Stimulated activated CD8-positive, alpha-beta memory T cell treated with anti-CD3 and anti-CD28 coated beads, Interleukin-4, amount 100 ng/mL, for 4 hours (primary cell): ENCODE measurements at places on chromosomes 4 and X.

GRCh38 chrX:46601283-46601682 is 27.7 kb downstream of the CHST7 start:
- DNase-seq, result no peak

DNA sequence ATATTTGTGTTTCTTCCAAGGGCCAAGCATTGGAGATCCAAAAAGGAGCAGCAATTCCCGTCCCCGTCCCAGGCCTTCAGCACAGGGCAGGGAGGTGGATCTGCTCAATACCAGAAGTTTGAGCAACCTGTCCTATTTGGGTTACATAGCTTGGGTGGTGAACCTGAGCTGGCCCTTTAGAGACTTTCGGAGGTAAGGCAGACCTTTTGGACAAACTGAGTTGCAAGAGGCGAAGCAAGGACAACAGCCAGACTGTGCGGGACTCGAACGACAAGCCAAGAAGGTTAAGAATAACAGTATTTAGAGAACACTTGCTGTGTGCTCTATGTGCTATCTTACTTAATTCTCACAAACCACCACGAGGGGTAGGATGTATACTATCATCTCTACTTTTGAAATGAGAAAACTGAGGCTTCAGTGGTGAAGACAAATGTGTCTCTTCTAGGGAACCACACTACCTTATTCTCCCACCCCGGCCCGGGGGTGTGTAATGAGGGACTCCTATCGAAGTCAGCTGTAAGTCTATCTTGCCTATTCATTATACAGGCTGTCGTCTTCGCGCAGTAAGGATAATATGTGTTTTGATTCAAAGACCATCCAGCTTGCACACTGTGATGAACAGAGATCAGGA is 1.3 kb downstream of the NOP14 start:
- DNase-seq, result no peak

DNA sequence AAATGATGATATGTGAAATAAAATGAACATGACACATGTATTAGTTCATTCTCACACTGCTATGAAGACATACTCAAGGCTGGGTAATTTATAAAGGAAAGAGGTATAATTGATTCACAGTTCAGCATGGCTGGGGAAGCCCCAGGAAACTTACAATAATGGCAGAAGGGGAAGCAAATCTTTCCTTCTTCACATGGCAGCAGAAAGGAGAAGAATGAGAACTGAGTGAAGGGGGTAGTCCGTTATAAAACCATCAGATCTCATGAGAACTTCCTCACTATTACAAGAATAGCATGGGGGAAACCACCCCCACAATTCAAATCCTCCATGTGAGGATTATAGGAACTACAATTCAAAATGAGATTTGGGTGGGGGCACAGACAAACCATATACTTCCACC is 243.9 kb upstream of the GYPA start:
- DNase-seq, result no peak

DNA sequence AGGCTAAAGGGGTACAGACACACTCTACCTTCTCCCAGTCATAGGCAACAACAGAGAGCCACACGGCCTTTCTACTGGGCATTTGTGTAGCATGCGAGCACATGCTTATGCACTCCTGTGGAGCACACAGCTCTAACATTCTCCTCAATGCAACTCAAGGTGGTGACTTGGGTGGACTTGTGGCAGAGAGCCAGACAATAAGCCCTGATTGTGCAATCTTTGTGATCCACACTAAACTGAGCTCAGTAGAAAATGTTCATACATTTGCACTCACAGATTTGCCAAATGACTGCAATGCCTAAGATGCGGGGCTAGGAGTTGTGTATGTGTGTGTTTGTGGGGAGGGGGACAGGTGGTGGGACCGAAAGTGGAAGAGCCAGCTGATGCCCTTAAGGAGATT is 31.4 kb upstream of the SETD7 start:
- no peak for DNase-seq

DNA sequence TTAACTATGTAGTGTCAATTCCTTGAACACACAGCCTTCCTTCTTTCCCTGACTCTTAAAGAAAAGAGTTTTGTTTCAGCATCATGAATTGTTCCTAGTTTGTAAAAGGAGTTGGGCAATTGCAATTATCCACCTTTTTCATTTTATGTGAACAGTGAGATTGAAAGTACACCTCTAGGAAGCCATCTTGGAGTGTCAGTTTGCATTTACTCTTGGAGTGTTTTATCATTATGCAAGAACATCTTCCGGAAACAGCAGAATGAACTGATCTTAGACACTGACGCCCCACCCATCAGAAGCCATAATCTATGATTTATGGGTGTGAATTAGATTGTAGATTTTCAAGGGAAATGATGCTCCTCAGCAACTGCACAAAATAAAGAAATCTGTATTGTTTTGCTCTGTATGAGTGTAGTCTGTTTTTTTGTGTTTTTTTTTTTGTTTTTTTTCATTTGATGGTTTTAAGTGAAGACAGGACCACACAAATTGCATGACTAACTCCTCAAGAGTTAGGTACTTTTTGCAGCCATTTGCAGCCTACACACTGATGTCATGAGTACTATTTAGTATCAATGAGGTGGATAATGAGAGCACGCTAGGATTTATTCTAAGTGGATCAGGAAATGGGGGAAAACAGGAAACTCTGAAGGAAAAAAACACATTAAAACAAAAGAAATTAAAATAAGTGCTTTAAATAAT is 19.5 kb upstream of the FGF2 start:
- no peak for DNase-seq

GRCh38 chrX:40460926-40461325 is 119.8 kb upstream of the ATP6AP2 start:
- DNase-seq, result no peak

DNA sequence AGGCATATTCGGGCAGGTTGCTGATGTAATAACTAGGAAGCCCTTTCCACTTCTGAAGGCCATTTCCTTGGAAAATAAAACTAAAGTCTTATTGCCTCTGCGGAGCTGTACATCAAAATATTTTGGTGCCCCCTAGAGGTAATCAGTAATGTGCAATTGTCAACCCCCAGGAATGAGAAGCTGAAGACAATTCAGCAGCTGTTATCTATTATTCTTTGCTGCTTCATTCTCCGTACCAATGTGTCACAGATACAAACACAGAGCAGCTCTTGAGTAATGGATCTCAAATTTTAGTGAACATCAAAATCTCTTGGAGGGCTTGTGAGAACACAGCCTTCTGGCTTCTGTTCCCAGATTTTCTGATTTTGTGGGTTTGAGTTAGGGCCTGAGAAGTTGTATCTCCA is 3.5 kb upstream of the SLIT2 start:
- no peak for DNase-seq

GRCh38 chr4:111464251-111465045 is 680.8 kb upstream of the FAM241A start:
- no peak for DNase-seq

GRCh38 chr4:93764639-93765246 is 63.8 kb upstream of the ATOH1 start:
- DNase-seq, result no peak

DNA sequence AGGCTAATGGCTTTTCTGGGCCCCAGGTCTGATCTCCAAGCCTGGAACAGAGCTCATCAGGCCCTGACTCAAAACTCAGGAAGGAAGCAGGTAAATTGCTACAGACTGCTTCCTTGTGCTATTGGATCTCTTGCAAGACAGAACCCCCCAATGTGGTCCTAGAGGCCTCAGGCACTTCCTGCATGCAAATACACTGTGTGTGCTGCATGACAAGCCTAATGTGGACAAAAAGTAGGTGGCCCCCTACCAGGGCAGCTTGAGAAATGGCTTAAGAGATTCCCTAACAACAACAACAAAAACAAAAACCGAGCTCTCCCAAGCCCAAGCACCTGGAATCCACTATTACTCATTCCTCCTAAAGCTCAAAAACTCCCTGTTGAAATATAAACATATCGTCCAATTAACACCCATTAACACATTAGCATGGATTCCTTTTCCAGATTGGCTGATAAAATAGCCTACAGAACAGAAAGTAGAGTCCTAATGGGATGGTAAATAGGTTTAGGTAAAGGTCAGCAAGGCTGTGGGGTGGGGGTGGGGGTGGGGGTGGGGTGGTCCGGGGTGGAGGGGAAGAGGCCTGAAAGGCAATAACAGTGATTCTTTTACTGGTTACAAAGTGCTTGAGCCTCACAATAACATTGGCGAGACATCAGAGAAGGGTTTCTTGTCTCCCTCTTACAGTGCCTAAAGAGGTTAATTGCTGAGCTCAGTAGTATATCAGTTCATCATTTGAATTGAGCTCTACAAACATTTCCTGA is 24.1 kb upstream of the FGF16 start:
- no peak for DNase-seq

GRCh38 chrX:1400049-1400448 is 8.1 kb upstream of the SLC25A6 start:
- no peak for DNase-seq

- no peak for DNase-seq
Measured at GRCh38 chr4:136748773-136749172, 783.5 kb downstream of the PCDH18 start.

GRCh38 chr4:114783215-114783595 is 184.6 kb downstream of the UGT8 start:
- DNase-seq, result no peak

- DNase-seq, result no peak
Measured at GRCh38 chr4:38891051-38891983, 23.7 kb downstream of the FAM114A1 start.

DNA sequence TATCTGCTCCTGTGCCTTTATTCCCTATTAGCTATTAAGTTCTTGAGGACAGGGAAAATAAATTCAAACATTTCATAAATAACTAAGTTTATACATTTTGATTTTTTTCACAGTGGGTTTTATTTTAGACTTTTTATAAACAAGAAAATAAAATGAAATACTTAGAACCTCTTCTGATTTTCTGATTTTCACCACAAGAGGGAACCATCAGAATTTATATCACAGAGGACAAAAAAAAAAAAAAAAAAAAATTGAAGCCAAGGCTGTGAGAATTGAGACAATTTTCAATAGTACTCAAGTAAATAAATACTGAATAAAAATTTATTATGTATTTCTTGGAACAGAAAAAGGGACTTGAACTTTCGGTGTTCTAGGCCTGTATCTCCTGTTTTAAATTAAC is 288.1 kb downstream of the SH3BGRL start:
- no peak for DNase-seq

DNA sequence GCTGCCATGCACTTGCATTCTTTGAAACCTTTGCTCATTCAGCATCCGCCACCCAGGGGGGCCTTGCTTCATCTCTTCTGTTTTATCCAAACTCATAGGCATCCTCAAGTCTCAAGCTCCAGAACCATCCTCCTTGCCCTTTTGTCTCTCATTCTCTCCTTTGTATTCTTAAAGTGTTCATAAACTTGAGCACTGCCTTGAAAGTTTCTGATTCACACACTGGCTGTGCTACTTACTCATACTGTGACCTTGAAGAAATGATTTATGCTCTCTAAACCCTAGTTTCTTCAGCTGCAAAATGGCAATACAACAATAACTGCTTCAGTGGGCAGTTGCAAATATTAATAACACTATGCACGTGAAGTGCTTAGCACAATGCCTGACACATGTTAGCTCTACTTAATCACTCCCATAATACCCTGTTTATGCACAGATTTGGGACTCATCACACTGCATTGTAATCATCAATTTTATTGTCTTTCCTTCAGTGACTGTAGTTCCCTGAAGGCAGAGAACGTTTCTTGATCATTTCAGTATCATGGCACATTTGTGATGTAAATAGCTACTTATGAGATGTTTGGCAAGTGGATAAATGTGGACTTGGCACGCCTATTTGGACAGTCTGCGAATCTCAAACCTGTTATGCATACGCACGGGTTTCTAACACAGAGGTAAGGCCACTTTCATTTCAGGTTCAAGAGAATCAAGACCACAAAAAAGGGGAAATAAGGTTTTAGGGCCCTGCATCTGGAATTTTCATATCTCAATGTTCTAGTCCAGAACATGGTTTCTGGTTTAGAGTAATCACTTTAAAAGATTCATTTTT is 291.0 kb downstream of the LDB2 start:
- DNase-seq, result no peak

GRCh38 chrX:40570346-40571093 is 10.2 kb upstream of the ATP6AP2 start:
- DNase-seq, result no peak

- DNase-seq, result no peak
Measured at GRCh38 chr4:112147697-112148096, 2.4 kb downstream of the FAM241A start.

DNA sequence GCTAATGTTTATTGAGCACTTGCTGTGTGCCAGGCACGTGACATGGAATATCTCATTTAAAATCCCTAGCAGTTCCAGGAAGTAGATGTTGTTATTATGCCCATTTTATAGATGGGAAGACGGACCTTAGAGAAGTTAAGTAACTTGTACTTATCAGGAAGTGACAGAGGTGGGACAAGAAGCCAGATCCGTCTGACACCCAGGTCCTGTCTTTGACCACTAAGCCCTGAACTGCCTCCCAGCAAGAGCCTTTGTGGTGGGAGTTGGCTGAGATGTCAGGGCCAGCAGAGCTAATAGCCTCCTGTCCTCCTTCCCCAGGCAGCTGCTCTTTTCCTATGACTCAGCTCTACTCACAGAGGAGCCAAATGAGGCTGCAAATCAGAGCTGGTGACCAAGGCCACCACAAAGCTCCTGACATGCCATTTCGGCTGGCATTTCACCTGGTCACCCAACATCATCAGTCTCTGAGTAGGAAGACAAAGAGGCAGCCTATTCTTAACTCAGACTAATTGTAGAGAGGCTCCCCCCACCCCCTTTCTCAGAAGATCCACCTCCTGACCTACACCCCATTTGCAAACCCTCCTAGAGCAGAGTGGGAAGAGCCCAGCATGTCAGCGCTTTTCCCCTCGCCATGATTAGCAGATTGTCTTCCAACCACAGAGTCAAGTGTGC is 175.1 kb upstream of the KIT start:
- no peak for DNase-seq

- DNase-seq, result no peak
Measured at GRCh38 chr4:108068442-108068841, 78.8 kb downstream of the HADH start.

DNA sequence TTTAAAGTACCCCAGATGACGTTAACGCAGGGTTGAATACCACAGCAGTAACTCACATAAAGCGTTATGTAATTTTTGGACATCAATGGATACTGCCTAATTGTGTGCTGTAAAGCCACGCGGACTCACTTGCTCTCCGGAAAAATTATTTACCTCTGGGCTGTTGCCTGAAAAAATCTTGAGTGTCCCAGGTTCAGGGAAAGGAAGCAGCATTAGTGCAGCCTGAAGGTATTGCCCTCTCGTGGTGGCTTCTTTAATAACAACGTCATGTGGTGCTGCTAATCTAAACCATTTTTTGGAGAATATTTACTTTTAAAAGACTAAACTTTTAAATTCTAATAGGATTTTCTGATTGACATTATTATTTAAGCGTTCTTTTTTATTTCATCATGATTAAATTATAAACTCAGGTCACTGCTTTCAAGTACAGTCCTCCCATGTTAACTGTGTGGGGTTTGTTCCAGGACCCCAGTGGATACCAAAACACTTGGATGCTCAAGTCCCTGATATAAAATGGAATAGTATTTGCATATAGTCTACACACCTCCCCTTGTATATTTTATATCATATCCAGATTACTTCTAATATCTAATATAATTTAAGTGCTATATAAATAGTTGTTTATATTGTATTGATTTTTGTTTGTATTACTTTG is 384.8 kb downstream of the FAM133A start:
- DNase-seq, result no peak
